ENCODE measurements at places on chromosomes 2 and 18.

GRCh38 chr2:144229296-144229695 is 290.6 kb downstream of the ZEB2 start:
- DNase-seq, result no peak

DNA sequence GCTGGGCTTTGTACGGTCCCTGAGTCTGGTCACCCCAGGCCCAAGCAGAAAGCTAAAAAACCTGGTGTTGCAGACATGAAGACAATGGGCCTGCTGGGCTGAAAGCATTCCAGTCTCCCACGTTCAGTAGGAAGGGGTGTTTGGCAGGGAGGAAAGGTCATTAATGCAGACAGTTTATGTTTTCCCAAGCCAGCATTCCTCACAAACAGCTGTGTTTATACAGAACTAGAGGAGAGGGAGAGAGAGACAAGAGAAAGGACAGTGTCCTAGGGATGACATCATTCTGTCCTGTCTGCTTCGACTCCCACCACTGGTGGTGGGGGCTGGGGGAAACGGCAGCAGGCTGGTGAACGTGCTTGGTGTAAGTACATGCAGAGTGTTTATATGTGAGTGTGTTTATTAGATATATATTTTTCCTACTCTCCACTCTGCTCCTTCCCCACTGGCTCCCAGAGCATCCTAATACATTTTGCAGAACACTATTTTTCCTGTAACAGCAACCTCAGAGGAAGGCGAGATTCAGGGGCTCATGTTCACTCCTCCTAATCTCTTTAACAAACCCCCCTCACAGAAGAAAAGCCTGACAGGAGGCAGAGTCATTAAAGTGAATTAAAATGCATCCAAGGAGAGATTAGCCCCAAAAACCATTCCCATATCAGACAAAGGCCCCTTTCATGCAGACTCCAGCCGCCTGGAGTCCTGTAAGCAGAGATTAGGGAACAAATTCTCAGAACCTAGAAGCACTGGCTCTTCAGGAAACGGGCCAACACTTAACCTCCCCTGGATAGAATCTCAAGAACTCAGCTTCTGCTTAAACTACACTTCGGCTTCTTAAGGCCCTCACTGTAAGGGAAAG is 380.4 kb downstream of the TNS1 start:
- no peak for DNase-seq

DNA sequence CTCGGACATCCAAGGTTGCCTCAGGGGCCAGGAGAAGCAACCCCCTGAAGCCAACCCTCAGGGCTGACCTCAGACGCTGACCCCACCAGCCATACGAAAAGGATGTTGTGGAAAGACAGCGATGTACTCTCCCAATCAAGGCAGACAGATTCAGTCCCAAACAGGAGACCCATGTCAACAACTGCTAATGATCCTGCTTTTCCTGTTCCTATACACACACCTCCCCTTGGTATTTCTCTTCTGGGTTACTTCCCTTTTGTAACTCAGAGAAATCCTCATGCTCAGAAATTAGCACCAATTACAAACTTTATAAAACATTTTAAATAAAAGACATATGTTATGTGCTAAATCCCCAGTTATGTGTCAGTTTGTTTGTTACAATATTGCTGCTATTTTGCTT is 120.8 kb downstream of the PID1 start:
- no peak for DNase-seq

GRCh38 chr2:97758131-97758705 is 44.8 kb downstream of the ZAP70 start:
- no peak for DNase-seq

DNA sequence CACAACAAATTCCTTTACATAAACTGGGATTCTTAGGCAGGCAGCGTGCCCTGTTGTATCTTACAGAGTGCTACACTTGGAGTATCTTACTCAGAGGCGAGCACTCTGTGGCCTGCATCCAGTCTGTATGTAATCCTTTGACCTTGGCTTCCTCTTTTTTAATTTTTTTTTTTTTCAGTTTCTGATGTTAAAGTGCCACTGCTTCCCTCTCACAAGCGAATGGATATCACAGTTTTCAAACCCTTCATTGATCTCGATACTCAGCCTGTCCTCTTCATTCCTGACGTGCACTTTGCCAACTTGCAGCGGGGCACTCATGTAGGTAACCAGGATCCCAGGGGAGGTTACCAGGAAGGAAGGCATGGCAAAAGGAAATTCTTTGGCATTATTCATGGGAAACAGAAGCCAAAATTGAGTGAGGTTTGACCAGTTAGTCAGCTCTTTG is 40.4 kb downstream of the GRHL1 start:
- no peak for DNase-seq

DNA sequence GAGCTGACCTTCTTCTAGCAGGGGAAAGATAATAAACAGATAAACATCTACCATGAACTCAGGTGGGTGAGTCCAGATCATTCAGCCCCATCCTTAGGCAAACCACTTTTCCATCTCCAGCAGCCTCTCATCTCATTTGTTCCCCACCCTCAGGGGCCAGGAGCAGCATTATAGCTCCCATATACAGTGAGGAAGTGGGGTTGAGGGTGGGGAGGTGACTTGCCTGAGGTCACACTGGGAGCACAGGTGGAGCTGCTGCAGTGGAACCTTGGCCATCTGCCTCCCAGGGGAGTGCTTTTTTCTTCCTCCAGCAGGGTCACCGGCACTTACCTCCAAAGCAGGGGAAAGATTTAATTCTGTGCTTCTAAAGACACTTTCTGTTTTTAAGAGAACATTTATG is 212.5 kb upstream of the SMAD2 start:
- no peak for DNase-seq
